ENCODE measurements at places on chromosomes 7 and 10.

- no peak for DNase-seq
Observed at GRCh38 chr10:128950916-128951275, 516.1 kb upstream of the MGMT start.

- no peak for DNase-seq
Observed at GRCh38 chr7:152313831-152314604, 121.8 kb downstream of the KMT2C start.

DNA sequence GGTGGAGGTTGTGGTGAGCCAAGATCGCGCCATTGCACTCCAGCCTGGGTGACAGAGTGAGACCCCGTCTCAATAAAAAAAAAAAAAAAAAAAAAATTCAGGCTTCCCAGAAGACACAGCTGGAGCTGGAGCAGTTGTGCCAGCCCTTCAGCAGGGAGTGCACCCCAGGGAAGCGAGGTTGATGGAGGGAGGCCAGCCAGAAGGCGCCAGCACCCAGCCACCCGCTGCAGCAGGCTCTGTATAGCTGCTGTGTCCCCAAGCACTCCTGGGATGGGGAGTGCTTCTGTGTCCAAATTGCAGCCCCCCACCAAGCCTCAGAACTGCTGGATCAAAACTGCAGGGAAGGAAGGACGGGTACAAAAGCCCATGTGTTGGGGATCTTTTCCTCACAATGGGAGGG is 47.8 kb downstream of the COBL start:
- DNase-seq: no peak

DNA sequence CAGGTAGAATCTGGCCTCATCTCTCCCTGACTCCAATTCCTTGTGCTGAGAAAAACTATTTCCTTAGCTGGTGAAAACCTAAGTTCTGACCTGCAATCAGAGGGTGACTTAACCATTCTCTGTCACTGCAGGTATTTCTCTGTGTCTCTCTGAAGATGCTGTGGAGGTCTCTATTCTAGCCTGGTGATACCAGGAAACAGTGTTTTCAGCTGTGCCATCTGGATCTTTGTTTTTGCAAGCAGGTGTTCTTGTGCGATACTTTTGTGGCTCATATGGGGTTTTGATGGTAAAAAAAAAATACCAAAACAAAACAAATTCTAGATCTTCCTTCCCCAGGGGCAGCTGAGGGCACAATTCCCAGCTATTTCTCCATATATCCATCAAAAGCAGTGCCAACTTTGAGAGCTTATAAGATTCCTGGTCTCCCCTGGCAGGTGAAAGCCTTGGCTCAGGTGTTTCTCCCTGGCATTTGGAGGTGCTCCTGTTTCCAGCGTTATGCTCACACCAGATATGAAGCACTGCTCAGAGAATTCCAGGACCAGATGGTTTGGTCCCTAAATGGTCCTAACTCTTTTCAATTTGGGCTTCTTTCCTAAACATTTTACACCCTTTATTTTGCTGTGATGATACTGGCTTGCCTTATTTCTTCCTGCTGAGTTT is 9.9 kb upstream of the NPVF start:
- no peak for DNase-seq

GRCh38 chr10:132878091-132878729 is 64.2 kb downstream of the CFAP46 start:
- DNase-seq: no peak

DNA sequence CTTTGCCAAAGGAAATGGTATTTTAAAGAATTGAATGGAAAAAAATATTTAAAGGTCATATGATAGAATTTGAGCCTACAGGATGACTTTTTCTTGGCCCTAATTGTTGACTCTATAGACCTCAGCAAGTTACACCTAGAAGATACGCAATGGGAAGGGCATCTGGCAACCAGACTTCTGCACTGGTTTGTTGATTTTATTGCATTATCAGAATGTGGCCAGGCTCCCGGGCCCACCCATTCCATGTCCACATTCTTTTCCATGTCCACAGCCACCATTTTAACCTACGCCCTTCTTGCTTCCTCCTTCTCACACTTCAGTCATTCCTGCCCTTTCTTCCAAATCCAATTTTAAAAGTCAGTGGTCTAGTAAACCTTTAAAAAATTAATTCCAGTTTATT is 738.4 kb downstream of the SUGCT start:
- DNase-seq: no peak

DNA sequence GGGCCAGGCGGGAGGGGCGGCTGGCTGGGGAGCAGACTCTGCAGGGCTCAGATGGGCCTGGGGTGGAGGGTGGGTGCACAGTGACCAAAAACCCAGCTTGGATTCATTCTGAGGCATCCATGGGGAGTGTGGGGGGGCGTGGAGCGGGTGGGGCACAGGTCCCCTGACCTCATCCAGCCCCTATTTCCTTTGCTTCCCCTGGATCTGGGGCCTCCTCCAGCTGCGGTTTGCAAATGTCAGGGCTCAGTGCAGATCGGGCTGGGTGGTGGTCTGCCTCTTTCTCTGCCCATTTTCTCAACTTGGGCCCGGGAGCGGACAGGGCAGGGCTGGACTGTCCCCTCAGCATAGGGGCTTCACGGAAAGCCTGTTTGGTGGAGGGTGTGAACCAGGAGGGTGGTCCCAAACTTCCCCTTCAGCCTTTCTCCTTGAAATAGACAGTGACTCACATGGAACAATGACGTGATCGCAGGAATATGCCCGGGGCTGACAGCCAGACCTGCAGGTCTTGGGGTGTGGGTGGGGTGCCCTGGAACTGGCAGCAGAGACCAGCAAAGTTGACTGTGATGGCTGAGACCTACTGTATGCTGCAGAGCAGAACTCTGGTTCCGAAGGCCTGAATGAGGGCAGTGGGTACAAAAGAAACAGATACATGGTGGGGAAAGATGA is 72.9 kb upstream of the PODXL start:
- no peak for DNase-seq

- no peak for DNase-seq
Observed at GRCh38 chr10:103184615-103185014, 8.5 kb downstream of the NT5C2 start.

DNA sequence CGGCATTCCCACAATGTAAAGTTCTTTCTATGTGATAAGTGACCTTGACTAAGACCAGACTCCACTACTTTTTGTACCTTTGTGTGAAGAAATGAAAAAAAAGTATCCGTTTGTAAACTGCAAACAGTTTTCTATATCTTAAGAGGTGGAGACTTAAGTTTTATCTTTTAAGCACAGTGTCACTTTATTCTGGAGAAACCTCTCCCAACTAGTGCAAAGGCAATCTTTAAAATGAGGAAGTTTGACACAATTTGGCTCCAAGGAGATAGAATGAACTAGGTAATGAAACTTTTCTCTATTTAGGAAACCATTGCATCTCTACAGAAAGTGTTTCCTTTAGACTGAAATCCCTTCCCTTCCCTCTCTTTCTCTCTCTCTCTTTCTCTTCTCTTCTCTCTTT is 122.9 kb downstream of the SAMD9 start:
- DNase-seq: no peak

DNA sequence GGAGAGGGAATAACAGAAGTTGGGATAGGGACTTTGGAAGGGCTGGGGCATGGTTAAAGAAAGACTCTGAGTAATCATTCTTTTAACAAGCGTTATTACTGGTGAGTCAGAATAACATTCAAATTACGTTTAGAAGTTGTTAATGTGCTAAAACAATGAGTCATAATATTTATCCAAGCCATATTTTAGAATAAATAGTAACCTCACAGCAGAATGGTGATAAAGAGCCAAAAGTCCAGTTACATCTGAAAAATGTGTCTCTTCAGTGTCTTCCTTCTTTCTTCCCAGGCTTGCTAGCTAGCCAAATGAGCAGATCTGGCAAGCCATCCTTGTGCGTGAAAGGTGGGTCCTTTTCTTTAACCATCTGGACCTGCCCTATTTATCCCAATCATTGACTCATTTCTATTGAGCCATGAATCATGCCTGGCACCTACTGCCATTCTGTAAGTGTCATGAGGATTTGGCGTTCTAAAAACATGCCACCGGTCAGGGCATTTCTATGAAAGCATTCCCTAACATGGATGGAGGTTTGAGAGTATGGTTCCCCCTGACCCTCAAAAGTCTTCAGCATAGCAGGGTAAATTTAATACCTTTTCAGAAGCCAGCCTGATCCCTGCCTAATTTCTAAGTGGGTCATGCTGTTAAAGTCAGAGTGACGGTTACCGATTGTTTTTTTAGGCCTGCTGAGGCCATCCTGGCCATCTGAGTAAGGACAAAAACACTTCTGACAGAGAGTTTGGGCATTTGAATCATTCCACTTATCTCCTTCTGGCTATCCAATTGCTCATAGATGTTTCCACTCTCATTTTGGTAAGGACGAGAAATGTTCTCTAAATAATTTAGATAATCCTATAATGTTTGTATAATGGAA is 26.9 kb downstream of the MYPN start:
- peak; percentile 72 for DNase-seq

DNA sequence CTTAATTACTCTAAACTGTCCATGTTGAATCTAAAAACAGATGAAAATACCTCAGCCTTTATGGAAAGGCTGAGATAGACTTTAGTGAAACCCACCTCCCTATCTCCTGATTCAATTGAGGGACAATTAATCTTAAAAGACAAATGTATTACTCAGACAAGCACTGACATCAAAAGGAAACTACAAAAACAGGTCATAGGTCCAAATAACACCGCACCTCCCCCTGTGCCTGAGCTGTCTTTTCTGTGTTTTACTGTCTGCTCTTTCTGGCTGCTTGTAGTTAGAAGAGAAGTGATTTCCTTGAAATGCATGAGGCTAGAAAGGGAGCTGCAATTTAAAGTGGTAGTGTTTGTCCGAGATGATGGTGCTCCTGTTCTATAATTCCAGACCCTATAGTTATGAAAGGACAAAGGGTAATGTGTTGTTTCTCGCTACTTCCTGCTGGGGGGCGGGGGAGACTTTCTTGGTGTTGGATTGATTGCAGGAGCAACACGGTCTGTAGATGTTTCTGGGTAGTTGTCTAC is 16.0 kb downstream of the AKR1C8 start:
- DNase-seq: no peak

- no peak for DNase-seq
Observed at GRCh38 chr10:107072786-107073185, 91.7 kb downstream of the SORCS1 start.

GRCh38 chr10:43071865-43072650 is 4.8 kb upstream of the RET start:
- no peak for DNase-seq

Measured in amniotic stem cell (primary cell).